ENCODE measurements at places on chromosomes 3 and 15.

GRCh38 chr3:25468866-25469319 lies 40.8 kb downstream of the RARB start:
- DNase-seq = no peak

GRCh38 chr3:172203522-172204258 lies 164.3 kb downstream of the FNDC3B start:
- no peak for DNase-seq

GRCh38 chr3:31225923-31226322 lies 306.8 kb upstream of the STT3B start:
- no peak for DNase-seq

DNA sequence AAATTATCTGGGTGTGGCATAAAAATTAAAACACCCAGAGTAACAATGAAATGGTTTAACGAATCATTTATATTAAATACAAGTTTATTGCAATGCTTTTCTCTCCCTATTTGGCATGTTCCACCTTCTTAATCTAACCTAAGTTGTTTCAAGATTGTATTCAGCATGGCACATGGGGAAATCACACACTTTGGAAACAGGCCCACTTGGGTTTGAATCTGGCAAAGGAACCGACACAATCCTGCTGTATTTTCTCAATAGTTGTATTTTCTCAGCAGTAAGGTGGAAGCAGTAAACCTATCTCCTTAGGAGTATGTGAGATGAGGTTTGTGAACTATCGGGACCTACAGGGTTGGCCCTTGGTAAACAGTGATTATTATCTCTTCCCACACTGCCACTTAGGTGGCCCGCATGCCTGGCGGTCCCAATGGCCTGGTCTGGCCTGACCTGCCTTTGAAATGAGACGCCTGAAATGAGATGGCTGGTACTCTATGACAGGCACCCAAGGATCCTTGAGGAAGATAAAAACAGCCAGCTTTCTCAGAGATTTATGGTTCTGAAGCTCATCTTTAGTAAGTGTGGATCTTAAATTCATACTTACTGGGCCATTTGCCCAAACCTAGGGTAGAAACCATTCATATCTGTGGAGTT lies 45.3 kb upstream of the VILL start:
- DNase-seq = no peak

DNA sequence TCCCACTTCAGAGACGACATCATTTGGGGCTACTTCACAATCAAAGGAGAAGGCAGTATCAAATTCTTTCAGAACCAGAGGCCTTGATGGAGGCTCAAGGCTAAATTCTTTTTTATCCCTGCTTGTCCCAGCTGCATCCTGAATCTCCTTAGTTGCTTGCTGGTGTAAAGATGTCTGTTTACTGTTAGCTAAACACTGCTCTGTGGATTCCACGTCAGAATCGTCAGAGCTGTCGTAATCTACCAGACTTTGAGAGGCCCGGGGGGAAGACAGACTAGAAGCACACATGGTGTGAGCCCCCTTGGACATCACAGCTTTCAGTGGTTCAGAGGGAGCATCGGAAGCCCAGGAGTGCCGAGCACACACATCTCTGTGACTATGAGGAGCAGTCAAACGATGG lies 32.6 kb downstream of the LINS1 start:
- DNase-seq = no peak

- DNase-seq = no peak
Observed at GRCh38 chr3:160133757-160134156, 91.5 kb upstream of the C3orf80 start.

DNA sequence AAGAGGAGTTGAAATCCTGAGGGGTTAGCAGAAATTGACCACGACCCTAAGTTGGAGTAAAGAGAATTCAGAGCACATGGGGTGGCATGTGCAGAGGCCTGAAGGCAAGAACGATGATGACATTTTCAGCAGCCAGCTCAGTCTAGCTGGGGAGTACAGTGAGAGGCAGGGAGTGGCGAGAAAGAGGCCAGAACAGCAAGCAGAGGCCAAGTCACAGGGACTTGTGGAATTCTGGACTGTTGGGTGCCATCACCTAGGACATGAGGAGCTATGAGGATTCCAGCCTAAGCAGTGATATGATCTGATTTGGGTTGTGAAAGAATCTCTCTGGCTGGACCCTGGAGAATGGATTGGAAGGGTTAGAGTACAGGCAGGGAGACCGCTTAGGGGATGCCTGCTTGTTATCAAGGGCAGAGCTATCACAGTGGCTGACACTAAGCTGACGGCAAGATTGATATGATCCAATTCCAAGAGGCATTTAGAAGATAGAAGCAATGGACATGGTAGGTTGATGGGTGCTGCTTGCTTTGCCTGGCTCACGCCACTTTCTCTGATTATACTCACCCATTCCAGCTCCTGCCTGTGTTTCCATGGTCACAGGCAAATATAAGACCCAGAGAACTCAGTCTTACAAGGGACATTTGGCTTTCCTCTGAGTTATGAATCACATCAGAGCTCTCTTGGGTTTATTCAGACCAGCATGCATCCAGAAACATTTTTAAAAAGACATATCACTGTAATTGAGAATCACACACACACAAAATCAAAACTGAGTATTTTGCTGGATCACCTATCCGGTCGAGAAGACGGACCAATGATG lies 66.4 kb downstream of the LRTM1 start:
- DNase-seq = no peak

GRCh38 chr3:32706348-32707025 lies 21.5 kb downstream of the CNOT10 start:
- no peak for DNase-seq

DNA sequence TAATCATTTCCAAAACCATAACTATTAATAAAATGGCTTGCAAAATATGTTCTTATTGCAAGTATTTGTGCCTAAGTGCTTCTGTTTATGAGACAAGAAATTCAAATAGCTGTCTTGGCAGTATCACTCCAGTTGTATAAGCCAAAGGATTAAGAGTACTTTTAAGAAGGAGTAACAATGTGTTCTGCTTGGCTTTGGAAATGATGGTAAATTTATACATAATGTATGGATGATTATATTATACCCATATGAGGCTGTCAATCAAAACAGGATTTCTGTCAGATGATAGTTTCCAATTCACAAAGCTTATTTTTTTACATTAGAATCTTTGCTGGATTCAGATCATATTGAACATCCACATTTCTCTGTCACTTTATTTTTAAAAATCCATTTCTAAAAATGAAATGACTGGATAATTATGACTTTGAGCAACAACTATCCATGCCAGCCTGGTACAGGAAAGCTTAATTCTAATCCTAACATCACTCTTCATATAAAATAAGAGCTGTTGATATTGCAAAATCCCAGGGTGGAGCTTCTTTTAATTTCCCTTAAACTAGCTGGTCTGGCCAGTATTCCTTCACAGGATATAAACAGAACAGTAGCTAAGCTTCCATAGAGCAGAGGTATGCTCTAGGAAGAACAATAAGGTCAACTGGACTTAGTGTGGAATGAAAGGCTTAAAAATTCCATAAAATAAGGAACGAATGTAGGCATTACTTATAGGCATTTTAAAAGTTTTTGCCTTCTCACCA lies 30.0 kb upstream of the ZNF280D start:
- no peak for DNase-seq

- DNase-seq = no peak
Observed at GRCh38 chr3:108877901-108878300, 55.3 kb downstream of the TRAT1 start.

DNA sequence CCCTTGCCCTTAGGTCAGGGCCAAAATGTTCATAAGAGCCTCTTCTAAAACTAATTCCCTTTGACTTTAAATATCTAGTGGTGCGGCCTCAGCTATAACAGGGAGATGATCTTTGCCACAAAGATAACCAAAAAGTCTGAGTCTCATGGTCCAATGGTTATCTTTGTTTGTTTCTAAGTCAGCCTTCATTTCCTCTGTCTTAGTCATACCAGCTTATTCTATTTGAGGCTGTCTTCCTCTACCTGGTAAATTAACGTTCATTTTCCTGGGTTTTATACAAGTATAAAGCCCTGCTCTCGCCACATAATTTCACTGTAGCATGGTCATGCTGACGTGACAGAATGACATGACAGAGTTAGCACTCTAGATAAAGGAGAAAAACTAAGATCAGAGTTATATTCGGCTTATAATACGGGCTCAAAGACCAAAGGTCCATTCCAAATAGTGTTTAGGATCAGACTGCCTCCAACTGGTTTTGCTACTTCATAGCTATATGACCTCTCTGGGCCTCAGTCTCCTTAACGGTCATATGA lies 18.4 kb downstream of the ZNF860 start:
- no peak for DNase-seq

- DNase-seq = no peak
Observed at GRCh38 chr3:23809840-23810342, 4.1 kb downstream of the UBE2E1 start.

- DNase-seq = no peak
Observed at GRCh38 chr15:47437491-47437890, 279.8 kb upstream of the SEMA6D start.

- no peak for DNase-seq
Observed at GRCh38 chr3:173742491-173742890, 344.9 kb downstream of the NLGN1 start.

DNA sequence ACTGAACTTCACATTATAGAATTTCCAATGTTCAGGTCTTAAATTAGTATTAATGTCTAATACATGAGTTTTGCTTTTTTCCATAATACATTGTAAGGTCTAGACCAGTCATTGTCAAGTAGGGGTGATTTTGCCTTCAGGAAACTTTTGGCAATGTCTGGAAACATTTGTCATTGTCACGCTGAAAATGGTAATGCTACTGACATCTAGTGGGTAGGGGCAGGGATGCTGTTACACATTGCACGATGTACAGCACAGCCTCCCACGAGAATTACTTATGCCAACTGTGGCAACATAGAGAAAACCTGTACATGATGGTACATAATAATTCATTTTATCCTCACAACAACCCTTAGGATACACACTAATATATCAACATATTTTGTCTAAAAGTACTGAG lies 384.1 kb downstream of the CADM2 start:
- DNase-seq = no peak

DNA sequence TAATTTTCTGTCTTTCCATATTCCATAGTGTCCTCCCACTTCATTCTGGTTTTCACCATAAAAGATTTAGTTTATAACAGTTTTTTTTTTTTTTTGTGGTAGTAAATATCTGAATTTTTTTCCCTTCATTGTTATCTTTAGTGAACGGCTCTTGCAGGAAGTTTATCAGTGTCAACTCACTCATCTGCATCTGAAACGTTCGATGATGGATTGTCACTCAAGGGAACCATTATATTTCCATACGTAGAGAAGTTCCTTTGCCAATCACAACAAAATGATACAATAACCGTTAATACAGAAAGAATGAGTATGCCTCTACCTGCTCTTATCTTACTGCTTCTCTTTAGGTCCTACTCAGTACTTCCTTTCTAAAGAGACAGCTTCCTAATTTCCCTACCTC lies 651.2 kb upstream of the KCNMB2 start:
- DNase-seq = no peak

DNA sequence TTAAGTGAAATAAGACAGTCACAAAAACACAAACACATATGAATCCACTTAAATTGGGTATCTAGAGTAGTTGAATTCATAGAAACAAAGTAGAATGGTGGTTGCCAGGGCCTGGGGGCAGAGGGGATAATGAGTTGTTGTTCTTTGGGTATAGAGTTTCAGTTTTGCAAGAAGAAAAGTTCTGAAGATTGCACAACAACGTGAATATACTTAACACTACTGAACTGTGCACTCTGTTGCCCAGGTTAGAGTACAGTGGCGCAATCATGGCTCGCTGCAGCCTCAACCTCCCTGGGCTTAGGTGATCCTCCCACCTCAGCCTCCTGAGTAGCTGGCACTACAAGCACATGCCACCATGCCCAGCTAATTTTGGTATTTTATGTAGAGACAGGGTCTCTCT lies 14.9 kb downstream of the GRAMD2A start:
- no peak for DNase-seq

DNA sequence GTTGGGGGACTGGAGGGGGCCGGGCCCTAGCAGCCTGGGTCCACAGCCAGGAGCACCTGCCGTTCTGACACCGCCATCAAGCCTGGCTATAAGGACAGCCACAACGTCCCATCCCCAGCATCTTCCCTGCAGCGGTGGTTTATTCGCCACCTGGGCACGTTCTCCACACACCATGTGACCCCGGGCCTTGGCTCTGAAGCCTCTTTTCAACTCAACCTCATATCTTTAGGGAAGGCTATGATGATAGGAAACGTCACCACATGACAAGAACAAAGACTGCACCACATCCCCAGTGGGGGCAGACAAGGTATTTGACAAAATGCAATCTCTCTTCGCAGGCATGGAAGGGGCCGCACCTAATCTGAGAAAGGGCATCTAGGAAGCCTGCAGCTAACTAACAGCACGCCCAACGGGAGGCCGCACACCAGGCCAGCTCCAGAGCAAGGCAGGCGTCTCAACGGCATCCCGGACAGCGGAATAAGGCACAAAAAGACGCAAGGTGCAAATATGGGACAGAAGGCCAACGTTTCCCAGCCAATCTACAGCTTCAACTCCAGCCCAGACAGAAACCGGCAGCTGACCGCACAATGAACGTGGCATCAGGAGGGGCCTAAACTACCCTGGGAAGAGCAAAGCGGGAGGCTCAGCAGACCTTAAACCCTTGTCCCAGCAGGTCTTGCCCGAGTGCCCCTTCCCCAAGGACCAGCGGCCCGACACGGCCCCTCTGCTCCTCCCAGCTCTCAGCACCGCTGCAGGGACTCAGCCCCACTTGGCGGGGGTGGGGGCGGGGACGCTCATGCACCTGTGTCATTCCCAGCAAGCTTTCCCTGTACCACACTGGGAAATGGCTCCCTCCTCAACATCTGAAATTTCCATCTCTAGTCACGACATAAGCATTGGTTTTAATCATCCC lies 41.9 kb downstream of the NIPA2 start:
- DNase-seq = no peak

GRCh38 chr3:197495999-197496745 lies 59.6 kb downstream of the BDH1 start:
- no peak for DNase-seq

GRCh38 chr3:26428992-26429391 lies 193.6 kb upstream of the LRRC3B start:
- DNase-seq = no peak

GRCh38 chr3:188220097-188220788 lies 66.3 kb downstream of the LPP start:
- DNase-seq = no peak
